NCI-H524 treated with DMSO at 0.1 percent for 48 hours (cell line): ENCODE measurements at places on chromosomes 3 and 15.

- DNase-seq, result no peak
These were observed 1.9 kb upstream of the SLC27A2 start for GRCh38 chr15:50180091-50180490.

DNA sequence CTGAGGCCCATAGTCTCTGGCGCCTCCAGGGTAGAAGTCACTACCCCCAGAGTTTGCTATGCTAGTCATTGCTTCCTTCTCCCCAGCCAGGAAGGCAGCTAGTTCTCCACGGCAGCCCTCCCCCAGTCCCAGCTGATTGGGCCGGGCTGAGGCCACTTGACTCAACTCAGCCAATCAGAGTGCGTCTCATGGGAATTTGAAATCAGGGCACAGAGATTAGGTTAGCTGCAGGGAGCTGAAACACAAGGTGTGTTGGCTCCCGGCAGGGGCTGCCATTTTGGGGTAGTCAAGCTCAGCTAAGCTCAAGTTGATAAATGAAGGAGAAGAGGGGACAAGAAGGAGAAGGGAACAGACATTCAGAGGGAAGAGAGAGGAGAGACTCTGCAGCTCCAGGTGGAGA lies 32.8 kb downstream of the LINGO1 start:
- DNase-seq, result peak; percentile 54

GRCh38 chr3:78887547-78888011 lies 880.2 kb downstream of the ROBO1 start:
- DNase-seq, result no peak

- no peak for DNase-seq
These were observed 426.3 kb downstream of the MECOM start for GRCh38 chr3:169237201-169237600.

DNA sequence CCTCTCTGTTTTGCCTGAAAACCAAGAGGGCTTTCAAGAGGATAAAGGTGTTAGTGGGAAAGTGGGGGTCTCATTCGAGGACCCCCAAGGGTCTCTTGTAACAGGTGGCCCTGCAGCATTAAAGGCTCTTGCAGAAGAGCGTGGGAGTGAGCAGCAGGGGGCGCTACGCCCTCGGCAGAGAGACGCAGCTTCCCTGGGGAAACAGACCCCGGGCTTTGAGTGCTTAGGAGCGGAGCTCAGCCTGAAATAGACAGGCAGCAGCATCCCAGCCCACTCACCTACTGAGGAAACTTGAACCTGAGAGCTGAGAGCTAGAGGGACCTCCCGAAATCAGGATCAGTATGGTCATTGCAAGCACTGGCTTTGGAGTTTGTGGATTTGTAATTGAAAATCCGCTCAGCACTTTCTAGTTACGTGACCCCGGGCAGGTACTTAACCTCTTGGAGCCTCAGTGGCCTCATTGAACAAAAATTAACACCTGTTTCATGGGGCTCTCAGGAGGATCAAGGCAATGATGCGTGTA lies 25.7 kb downstream of the RPLP1 start:
- peak; percentile 73 for DNase-seq

GRCh38 chr3:101995371-101996046 lies 146.2 kb downstream of the NFKBIZ start:
- no peak for DNase-seq

GRCh38 chr3:61414456-61414855 lies 146.9 kb upstream of the PTPRG start:
- DNase-seq, result no peak

GRCh38 chr3:53807117-53807810 lies 39.0 kb downstream of the CHDH start:
- DNase-seq, result no peak

GRCh38 chr3:32009101-32009500 lies 27.6 kb downstream of the ZNF860 start:
- DNase-seq, result no peak

DNA sequence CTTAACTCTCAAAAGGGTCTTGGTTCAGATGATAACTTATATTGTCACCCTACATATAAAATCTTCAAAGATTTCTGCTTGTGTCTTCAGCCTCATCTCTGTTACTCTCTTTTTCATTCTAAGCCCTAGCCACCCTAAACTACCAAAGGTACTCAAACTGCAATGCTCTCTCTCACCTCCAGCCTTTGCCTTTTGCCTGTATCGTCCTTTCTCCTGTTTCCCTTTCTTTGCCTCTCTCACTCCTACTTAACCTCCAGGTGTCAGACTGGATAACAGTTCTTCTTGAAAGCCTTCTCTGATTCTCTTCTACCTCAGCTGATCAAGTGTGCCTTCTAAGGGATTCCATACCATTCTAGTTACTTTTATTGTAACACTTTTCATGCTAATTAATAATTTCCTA lies 149.8 kb downstream of the SERPINI1 start:
- DNase-seq, result no peak

GRCh38 chr15:60994963-60995475 lies 234.1 kb downstream of the RORA start:
- no peak for DNase-seq

DNA sequence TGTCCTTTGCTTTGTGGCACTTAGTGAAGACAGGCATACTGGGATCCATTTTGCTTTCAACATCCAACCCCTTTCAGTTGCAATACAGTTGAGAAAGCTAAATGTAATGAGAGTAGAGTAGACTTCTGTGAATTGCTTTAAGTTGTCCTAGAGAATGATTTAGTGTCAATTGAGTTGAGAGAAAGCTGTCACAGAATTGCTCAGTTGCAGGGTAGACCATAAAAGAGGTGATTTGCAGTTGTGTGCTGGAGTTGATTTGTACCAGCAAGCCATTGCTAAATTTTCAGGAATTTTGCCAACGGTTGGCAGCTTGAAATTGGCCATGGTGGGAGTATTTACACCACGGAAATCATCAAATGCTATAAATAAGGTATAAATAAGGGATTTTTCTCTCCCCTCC lies 2.2 kb downstream of the ABHD5 start:
- no peak for DNase-seq

GRCh38 chr3:136512381-136512780 lies 239.8 kb downstream of the STAG1 start:
- DNase-seq, result no peak

DNA sequence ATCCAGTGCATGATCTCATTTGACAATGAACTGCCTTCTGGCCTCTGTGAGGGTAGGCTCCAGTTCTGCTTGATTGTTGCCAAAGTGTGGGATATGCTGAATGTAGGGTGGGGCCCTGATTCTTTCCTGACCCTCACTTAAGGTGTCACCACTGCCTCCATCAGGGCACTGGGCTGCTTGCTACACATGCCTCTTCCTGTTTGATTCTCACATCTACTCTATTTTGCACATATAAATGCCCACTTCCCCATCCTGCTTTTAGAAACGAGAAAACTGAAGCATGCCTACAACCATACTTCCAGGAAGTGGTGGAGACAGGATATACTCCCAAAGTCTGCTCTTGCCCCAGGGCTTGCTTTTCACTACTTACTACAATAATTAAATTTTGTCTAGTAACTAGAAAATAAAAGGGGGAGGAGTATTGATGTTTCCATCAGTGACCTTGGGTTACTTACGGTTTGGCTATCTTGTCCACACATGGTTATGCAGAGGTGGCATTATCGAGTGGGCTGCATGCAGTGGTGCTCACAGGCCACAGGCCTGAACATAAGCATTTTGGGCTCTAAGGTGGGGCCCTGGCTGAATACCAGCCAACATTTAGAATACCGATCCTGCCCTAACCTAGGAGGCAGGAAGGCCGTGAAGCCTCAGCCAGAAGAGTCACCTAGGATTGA lies 6.7 kb downstream of the ZDHHC3 start:
- DNase-seq, result no peak

DNA sequence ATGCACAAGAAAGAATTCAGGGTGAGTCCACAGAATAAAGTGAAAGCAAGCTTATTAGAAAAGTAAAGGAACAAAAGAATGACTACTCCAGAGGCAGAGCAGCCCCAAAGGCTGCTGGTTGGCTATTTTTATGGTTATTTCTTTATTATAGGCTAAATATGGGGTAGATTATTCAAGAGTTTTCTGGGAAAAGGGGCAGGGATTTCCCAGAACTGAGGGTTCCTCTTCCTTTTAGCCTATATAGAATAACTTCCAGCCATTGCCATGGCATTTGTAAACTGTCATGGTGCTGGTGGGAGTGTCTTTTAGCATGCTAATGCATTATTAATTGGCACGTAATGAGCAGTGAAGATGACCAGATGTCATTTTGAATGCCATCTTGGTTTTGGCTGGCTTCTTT lies 13.6 kb downstream of the GLDN start:
- DNase-seq, result no peak

GRCh38 chr3:11152301-11152700 lies 2.0 kb upstream of the HRH1 start:
- no peak for DNase-seq

DNA sequence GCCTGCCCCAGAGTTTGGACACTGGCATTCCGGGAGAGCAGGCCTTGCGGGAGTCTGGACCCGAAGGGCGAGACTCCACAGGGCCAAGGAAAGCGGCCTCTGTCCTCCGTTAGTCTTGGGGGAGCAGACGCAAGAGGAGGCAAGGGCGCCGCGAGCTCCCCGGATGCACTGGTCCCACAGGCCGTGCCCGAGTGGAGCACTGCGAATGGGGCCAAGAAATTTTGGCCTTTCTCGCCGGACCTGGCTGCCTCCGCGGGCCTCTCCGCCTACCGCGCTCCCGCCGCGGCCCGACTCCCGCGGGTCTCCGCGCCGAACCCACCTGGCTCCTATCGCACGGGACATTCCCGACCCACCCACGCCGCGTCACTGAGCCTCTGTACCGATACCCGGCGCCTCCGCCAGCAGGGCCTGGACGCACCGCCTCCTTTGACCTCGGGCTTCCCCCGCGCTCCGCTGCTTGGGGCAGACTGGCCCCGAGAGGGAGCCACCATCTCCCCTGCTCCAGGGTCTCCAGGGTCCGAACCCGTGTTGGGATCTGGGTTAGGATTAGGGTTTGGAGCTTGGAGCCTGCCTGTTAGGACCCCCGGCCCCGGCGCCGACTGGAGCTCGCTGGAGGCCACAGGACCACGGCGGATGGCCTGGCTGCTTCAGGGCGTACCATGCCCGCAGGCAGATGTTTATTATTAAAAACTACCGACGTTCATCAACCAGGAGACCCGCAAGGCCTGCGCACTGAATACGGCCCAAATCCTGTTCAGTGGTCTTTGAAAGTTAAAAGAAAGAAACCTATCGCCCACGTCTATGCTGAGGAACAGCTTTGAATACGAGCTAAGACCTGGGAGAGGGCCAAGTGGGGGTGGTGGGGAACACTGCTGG lies 11.7 kb downstream of the SHOX2 start:
- no peak for DNase-seq

DNA sequence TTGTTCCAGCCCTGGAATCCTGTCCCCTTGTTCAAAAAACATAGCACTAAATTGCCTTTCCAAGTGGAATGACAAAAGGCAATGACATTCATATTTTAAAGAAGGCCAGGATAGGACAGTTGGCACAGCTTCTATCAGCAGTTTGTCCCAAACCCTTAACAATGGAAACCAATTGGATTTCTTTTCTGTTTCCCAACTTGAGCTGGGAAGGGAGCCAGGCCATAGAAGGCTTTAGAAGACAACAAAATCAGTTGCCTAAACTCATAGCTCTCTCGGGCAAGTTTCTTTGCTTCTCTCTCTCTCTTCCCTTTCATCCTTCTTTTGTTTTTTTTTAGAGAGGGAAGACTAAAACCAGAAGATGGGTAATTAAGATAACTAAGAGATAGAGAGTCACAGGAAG lies 227.7 kb upstream of the TPRG1 start:
- no peak for DNase-seq

GRCh38 chr15:93126599-93126998 lies 37.6 kb upstream of the RGMA start:
- DNase-seq, result no peak

DNA sequence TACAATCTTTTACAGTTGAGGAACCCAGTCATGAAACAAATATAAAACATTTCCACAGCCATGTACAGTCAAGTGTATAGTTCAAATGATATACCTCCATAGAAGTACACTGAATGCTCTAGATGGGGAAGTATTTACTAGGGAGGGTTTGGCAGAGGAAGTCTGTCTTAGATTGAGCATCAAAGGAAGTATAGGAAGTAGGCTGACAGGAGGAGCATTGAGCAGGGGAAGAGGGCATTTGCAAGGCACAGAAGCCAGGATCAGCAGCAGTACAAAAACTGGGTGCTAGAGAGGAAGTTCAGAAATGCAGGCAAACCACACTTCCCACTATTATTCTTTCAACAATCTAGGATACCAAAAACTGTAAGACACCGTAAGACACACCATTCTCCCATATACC lies 122.6 kb downstream of the ANO10 start:
- no peak for DNase-seq

- no peak for DNase-seq
These were observed 4.5 kb upstream of the CACNA1D start for GRCh38 chr3:53489787-53490458.

GRCh38 chr15:41810651-41811431 lies 17.1 kb upstream of the JMJD7 start:
- DNase-seq, result no peak

GRCh38 chr3:59644479-59645402 lies 594.9 kb upstream of the CFAP20DC start:
- peak; percentile 61 for DNase-seq

DNA sequence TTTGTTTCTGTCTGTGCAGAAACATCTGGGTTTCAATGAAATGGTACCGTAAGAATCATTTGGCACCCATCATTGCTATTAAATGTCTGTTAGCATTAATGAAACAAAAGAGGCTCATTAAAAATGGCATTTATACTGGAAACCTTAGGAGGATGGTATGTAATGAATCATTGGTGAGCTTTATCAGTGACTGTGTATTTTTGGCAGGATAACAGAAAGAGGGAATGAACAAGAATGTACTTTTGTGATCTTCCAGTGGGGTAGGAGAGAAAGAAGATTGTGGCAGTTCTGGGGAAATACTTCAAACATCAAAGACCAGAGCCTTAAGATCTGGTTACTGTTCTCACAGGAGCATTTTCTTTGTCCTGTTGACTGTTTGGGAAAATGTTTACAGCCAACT lies 4.7 kb upstream of the DCBLD2 start:
- DNase-seq, result no peak

- no peak for DNase-seq
These were observed 799 bp downstream of the SERF2 start for GRCh38 chr15:43792761-43793476.

GRCh38 chr3:15283702-15284101 lies 48.7 kb downstream of the SH3BP5 start:
- DNase-seq, result no peak

DNA sequence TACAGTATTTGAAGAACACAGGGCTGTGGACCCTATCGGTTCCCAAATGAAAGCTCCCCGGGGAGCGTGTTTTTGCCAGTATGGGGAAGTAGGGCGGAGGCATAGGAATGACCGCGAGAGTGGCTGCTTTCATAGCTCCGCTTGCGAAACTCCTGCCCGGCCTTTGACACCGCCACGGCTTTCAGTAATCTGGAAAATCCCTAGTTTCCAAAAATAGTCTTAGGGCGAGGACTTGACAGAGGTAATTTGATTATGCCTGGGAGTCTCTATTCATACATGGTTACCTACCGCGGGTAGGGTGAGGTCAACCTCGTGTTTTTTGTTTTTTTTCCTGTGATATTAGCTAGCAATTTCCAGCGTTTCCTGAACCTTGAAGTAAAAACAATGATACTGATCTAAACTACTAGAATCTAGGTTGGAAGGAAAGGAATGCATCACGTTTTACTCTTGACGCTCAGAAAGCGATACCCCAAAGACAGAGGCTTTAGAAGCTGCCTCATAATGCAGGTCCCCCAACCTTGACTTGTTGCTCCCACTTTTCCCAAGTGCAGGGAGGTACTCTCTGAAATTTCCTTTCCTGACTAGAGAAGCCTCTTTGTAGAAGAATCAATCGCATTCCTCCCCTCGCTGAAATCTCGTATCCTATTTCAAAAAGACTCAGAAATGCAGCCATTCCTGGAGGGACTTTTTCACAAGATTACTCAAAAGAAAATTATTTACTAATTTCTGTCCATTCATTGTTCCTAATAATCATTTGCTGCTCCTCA lies 894 bp upstream of the CCNL1 start:
- no peak for DNase-seq
